ENCODE measurements at places on chromosomes 5 and 9. TPM values are rescaled to one million over a fixed set of nuclear protein-coding genes. Genes with fewer than 3 reads are reported as not detected.
A peak's percentile ranks its signal among the peaks of the same experiment; 100 is the strongest.

DNA sequence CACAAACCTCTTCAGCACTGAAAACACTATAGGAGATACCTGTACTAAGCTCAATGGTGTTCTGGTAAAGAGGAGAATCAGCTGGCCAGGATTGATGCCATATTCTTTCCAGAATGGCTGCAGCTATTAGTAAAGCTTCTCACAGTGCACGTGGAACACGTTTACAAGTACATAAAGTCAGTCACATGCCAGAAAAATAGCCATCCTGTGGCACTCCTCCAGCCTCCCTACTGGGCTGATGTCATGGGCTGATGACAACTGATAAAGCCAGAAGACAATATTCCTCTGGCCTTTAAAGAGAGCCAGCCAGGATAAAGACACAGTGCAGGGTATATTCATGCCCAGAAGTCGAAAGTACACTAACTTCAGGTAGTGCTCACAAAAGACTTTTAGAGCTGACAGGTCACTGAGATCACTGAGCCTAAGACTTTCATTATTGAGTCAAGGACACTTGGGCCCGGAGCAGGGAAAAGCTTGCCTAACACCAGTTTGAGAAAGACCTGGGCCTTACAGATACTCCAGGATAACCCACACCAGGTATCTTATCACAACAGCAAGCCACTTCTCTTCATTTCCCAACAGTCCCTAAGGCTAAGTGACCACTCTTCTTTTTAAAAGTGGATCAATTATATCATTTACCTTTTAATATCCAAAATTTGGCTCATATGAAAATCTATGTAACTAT is 29.4 kb downstream of the ABITRAM start:
- no peak for DNase-seq

GRCh38 chr5:180047667-180048066 is 23.9 kb downstream of the RNF130 start:
- DNase-seq = peak; percentile 24

DNA sequence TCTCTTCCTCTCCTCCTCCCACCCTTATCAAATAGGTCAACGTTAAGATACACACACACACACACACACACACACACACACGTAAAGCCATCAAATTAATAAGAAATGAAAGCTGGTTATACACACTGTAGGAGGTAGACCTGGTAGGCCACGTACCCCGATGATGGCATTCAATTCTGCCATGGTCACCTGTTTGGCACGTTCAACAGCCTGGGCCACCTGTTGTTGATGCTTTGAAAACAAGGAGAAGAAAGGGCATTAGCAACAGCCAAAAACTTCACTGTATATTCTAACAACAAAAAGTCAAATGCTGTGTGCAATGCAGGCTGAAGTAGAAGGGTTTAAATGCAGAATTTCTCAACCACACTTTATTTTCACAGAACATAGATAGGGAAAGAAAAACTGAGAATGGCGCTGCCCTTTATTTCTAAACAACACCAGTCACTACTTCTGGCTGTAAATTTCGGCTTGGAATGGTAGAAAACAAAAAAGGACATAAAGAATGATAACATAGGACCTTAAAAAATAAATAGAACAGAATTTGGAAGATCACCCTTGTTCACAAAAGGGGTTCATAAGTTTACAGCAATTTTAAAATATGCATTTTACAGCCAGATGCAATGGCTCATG is 37.2 kb downstream of the TLE1 start:
- peak; percentile 68 for DNase-seq

- DNase-seq = no peak
These were observed 6.6 kb upstream of the XPA start for GRCh38 chr9:97703437-97704344.

- DNase-seq = no peak
These were observed 21.0 kb upstream of the CSNK1G3 start for GRCh38 chr5:123490974-123491373.

DNA sequence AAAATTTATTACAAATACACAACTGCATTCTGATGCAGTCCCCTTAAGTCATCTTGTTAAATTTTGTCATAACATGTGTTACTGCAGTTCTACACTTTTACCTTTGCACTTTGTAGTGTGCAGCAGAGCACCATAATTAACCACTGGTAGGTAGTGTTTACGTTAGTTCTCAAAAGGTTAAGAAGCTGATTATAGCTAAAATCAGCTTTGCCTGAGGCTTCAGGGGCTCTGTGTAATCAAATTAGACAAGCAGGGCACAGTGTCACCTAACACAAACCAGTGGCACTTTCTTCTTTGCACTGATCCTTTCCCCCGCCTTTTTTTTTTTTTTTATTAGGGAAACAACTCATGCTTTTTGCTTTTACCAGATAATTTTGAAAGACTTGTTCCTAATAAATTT is 26.1 kb downstream of the POU5F2 start:
- DNase-seq = no peak

DNA sequence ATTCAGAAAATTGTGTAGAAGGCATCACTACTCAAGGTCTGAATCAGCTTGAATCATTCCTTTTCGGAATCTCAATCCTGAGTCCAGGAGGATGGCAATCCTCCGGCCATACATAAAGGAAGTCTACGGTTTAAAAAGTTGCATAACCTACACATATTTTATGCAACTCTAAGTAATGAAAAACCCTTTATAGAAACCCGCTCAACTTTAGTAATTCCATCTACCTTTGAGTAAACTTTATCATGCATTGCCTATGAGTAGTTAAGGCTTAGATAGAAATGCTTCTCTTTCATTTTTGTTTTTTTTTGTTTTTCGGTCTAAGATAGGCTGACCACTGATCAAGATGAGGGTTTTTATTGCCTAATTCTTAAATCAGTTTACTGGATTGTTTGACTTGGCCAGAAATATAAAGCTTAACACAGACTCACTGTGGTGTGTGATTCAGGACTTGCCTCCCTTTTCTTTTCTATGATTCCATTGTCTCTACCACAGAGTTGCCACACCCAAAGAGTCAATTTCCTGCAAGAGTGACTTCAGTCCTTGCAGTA is 85.0 kb downstream of the LURAP1L start:
- DNase-seq = no peak

GRCh38 chr5:78761840-78762239 is 113.3 kb upstream of the LHFPL2 start:
- DNase-seq = no peak

DNA sequence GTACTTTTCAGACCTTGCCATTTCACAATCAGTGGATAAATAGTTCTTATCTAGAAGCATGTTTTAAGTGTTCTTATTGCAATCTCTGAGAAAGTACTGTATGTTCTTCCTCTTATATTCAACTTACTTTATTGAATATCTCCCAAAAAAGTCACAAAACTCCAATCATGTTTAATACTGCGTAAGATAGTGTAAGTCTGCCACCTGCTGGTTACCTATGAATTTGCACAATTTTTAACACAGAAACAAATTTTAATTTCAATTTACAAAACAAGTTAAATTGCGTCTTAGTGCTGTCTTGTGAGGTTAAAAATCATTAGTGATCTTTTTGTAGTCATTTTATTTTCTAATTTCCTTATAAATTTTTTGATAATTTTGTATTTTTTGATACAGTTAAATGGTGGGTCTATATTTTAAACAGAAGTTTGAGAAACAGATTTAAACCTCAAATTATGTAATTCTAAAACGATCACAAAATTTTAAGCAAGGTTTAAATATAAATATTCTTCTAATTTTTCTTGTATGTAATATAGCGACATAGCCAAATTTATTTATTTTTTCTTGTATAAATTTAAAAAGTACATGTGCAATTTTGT is 115.8 kb downstream of the EMB start:
- DNase-seq = no peak

DNA sequence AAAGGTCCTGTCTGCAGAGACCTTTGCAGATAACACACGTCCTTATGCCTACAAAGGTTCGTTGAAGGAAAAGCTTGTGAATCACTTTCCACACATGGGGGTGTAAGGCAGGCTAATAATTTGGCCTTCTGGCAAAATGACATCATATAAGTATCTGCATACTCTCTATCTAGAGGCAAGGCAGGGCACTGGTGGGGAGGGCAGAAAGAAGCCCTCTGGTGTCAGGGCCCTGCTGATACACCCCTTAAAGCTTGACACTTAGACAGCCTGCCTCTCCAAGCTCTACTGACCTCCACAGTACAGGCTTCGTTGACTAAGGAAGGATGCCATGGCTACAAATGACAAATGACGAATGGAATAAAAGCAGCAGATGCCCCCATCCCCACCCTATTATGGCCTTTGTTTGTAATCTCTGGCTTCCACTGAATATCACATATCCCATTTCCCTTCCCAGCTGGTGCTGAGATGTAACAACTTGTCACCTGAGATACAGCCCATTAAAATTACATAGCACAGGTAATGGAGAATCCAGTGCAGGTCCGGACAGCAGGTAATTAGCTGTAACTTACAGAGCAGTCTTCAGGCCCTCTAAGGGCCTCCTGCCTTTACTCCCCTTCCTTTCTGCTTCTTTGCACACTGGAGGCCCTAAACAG is 76.9 kb upstream of the IFNK start:
- no peak for DNase-seq

DNA sequence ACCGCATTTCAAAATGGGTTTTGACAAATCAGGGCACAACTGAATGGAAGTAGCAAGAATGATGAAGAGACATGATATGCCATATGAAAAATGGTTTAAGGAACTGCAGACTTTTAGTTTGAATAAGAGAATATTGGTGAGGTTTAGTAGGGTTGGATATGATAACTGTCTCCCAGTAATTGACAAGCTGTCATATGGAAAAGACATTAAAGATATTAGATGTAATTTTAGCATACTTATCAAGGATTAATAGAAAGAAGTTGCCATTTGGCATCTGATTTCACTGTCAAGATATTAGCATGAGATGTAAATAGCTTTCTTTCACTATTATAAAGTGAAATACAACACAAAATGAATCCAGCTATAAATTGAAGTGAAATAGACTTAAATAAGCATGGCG is 169.0 kb upstream of the MPDZ start:
- no peak for DNase-seq

- DNase-seq = peak; percentile 1
These were observed 391.3 kb downstream of the SLCO4C1 start for GRCh38 chr5:101904736-101905135.

GRCh38 chr5:132510076-132510475 is 19.5 kb upstream of the IRF1 start:
- no peak for DNase-seq

DNA sequence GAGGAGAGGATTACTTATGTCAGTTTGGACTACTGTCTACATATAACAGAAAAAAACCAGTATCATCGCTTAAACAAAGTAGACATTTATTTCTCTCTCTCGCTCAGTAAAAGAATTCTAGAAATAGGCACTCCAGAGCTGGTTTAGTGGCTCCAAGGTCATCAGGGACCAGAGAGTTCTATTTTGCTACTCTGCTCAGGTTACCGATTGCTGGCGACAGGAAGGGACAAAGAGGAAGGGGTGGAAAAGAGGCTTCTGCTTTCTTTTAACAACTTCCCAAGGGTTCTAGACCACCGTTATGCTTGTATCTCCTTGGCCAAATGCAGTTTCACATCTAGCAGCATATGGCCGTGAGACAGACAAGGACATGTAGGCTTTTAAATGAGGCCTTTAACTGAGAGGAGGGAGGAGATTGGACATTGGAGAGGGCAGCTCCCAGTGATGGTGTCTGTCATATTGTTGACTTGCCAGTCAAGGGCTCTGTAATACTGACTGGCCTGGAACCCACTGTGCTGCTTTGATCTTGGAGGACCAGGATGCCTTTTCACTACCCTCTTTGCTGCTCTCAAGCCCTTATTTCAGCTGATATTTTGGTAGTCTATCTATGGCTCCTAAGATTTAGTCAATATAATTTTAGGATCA is 15.6 kb upstream of the DCP2 start:
- DNase-seq = no peak

GRCh38 chr9:27125936-27126335 is 16.9 kb downstream of the TEK start:
- DNase-seq = no peak

- no peak for DNase-seq
These were observed 275.0 kb downstream of the PLK2 start for GRCh38 chr5:58184910-58185309.

DNA sequence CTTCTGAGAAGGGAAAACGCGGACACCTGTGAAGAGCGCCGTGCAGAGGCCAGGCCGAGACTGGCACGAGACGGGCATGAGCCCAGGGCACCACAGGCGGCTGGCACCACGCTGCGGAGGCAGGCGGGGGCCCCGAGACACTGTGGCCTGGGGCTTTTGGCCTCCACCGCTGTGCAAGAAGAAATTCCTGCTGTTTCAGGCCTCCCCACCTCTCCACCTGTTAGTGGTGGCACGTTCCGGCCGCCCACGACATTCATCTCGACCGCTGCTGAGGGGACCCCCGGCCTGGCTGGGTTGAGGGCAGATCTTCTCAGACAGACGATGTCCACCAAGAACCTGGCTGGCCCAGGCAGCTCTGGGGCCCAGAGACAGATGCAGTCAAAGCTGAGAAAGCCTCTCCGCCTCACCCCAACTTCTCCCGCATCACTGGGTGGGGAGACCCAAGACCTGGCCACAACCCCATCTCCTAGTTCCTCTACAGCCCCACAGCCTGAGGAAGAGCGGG is 11.5 kb downstream of the NACC2 start:
- no peak for DNase-seq

DNA sequence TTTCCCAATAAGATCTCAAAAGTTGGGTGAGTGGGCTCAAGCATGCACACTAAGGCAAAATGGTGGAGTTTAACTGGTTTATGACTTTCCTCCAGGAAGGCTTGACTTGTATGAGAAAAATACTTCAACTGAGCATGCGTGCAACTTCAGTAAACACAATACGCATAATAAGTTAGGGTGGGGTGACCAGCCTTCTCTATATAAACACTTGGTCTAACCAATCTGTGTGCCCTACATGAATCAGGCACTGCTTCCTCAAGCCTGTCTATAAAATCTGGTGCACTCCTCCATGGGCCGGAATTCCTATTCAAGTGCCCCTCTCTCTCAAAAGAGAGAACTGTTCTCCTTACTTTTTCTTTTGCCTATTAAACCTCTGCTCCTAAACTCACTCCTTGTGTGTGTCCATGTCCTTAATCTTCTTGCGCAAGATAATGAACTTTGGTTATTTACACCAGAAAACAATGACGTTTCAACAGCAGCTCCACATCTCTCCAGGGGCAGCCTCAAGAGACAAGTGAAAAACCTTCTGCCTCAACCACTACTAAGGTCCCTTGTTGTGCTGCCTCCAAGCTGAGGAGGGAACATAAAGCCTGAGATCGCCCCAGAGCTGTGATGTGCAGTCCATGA is 352.6 kb downstream of the CAAP1 start:
- DNase-seq = no peak

- DNase-seq = no peak
These were observed 143.5 kb downstream of the CARTPT start for GRCh38 chr5:71862507-71863060.

- no peak for DNase-seq
These were observed 68.5 kb downstream of the MYO10 start for GRCh38 chr5:16867577-16867953.

SPATA31D4 gene
- polyA plus RNA-seq = not detected

KIF27 gene
- 21.0 TPM for polyA plus RNA-seq

STPG3 gene
- 0.98 TPM for polyA plus RNA-seq

HTR4 gene
- polyA plus RNA-seq = 0.42 TPM

CBY3 gene
- 1.1 TPM for polyA plus RNA-seq

HAPLN1 gene
- polyA plus RNA-seq = 2.7 TPM

TCF7 gene
- polyA plus RNA-seq = 15.4 TPM

TXN gene
- 182 TPM for polyA plus RNA-seq

CNTFR gene
- polyA plus RNA-seq = 42.1 TPM

ANXA2R gene
- 1.9 TPM for polyA plus RNA-seq

HOMER1 gene
- polyA plus RNA-seq = 8.3 TPM

FOXD4L3 gene
- polyA plus RNA-seq = not detected

All from right lung (tissue), 10 donors.